ENCODE measurements at places on chromosomes 4 and X. TPM values are rescaled to one million over a fixed set of nuclear protein-coding genes. Genes with fewer than 3 reads are reported as not detected.

GRCh38 chr4:156223985-156224384 lies 270.3 kb upstream of the CTSO start:
- DNase-seq: no peak
- H3K4me3 ChIP-seq: no peak overlapping the region
- H3K4me1 ChIP-seq: no peaks in the 10 kb centered on the region
- no peaks in the 10 kb centered on the region for H3K36me3 ChIP-seq
- H3K27me3 ChIP-seq: no peaks in the 10 kb centered on the region

DNA sequence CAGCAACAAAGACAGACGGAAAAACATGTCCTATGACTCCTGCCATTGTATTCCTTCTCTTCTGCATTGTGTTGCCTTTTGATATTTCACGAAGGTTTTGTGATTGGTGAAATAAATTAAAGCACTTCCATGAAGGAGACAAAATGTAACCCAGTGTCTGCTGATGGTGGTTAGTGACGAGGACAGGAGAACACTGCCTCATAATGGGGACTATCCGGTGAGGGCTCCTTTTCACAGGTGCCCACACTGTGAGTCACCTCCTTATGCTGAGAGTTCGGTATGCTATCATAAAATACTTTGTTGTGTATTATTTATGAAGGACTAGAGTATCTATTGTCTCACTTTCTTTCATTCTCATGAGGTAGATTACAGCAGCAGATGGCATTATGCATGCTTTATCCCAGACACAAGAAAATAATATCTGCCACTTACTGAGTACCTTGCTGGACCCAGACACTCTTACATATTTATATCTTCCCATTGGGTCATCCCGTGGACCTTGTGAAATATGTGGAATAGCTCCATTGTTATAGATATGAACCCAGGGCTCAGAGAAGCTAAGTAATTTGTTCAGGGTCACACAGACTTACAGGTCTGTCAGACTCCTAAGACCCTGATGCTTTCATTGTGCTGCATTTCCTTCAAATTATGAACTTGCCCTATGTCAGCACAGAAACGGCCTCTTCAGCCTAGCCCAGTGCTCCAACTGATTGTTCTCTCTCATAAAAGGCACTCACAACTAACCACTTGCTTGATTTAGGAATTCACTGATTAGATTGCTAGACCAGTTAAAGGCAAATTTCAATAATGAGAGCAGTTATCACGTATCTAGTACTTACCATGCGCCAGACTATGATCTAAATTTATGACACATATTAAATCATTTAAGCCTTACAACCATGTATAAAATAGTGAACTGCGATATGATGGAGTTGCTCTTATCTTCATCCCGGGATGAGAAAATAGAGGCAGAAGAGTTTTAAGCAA lies 31.2 kb downstream of the PLS3 start:
- no peaks in the 10 kb centered on the region for H3K27me3 ChIP-seq
- no peak for DNase-seq
- H3K4me1 ChIP-seq: no peaks in the 10 kb centered on the region
- no peak overlapping the region for H3K4me3 ChIP-seq
- no peaks in the 10 kb centered on the region for H3K36me3 ChIP-seq

DNA sequence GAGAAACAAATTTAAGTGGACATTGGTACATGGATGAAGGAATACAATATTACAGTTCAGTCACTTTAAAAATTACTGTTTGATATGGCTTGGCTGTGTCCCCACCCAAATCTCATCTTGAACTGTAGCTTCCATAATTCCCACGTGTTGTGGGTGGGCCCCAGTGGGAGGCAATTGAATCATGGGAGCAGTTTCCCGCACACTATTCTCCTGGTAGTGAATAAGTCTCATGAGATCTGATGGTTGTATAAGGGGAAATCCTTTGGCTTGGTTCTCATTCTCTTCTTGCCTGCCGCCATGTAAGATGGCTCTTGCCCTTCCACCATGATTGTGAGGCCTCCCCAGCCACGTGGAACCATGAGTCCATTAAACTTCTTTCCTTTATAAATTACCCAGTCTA lies 804.2 kb upstream of the FRG1 start:
- no peak for DNase-seq
- H3K4me1 ChIP-seq: no peaks in the 10 kb centered on the region
- no peak overlapping the region for H3K4me3 ChIP-seq
- H3K36me3 ChIP-seq: no peaks in the 10 kb centered on the region

- peaks cover 5% of the 10 kb centered on the region for H3K27me3 ChIP-seq
- DNase-seq: no peak
- H3K4me1 ChIP-seq: no peaks in the 10 kb centered on the region
- peak within 1 kb of the TSS; percentile 65 for H3K27ac ChIP-seq
These were observed at the start of gene ZNF518B for GRCh38 chr4:10457255-10457801. Gene ZNF518B (minus strand): TSS chr4:10457426. CDS start chr4:10446328, 11,098 bp downstream.

DNA sequence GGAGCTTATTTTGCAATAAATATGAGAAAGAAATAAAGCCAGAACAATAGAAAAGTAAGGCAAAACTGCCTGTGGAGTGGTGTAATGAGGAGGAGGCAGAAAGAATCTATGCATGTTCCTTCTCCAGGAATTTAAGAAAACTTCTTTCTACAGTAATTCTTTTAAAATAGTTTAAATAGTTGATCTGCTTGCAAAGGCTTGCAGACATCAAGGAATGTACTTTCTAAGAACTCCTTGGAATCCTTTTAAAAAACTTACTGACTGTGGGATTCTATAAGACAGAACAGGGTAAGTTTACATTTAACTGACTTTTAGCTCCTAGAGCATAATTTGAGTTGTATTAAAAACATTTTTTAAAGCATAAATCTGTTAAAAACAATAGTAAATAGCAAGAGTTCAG lies 63.2 kb upstream of the ALB start:
- H3K27me3 ChIP-seq: no peaks in the 10 kb centered on the region
- no peak overlapping the region for H3K4me3 ChIP-seq
- no peak overlapping the region for H3K27ac ChIP-seq
- H3K36me3 ChIP-seq: no peaks in the 10 kb centered on the region

VGLL1 gene
- total RNA-seq: not detected

All from GM12878 (cell line).